ENCODE measurements at places on chromosomes 3 and 15.

- DNase-seq, result no peak
These were observed 85.4 kb downstream of the TNIK start for GRCh38 chr3:171374661-171375285.

DNA sequence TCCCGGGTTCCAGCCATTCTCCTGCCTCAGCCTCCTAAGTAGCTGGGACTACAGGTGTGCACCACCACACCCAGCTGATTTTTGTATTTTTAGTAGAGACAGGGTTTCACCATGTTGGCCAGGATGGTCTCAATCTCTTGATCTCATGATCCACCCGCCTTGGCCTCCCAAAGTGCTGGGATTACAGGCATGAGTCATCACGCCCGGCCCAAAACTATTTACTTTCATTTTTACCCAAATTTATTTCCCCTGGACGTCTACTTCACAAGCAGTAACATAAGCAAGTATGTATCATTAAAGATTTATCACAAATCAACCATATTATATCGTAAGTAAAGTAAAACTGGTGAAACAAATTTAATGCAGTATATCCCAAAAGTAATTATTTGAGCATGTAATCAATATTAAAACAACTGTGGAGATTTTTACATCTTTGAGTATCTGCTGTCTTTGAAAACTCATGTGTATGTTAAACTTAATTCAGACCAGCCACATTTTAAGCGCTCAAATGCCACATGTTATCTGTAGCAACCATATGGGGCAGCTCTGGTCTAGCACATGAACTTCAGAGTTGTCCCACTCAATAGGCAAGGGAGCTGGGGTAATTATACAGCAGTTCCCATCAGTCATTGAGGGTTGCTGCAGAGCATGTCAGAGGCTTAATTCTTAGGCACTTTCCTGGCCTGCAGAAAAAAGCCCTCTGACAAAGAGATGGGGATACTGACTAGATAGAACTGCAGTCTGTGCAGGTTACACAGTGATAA is 185.7 kb upstream of the CTDSPL start:
- DNase-seq, result no peak

DNA sequence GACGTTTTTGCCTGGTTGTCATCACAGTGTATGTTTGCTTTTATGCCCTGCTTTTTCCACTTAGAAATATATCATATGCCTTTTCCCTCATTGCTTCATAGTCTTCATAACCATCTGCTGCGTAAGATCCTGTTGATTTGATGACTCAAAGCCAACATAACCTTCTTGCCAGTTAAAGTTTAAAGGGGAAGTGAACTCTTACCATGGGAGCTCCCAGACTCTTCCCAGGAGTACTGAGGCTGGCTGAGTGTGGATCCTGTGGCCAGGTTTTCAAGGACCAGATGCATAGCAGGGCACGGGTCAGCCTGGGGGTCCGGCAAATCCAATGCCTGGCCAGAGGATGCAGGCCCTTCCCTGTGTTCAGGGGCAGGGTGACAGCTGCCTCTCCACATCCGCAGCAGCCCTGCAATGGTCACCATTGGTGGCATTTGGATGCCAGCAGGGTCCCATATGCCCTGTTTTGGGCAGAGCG is 42.0 kb upstream of the SACM1L start:
- DNase-seq, result no peak

GRCh38 chr3:112817271-112817670 is 29.4 kb downstream of the CD200R1L start:
- DNase-seq, result no peak

- DNase-seq, result no peak
These were observed 47.0 kb upstream of the HERC1 start for GRCh38 chr15:63880744-63881143.

DNA sequence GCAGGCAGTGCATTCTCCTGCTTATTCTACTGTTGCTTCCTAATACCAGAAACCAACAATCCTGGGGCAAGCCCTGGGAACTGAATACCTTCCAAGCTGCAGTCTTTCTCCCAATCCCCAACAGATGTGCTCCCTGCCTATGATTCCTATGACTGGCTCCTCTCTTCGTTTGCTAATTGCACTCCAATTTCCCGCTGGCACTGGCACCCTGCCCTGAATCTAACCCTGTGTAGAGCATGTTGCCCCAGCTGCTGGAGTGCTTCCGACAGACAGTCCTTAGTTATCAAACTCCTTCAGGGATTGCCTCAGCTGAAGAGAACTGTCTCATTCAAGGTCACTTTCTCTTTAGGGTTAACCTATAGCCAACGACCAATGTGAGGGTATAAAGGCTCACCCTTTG is 214.1 kb downstream of the NECTIN3 start:
- no peak for DNase-seq

DNA sequence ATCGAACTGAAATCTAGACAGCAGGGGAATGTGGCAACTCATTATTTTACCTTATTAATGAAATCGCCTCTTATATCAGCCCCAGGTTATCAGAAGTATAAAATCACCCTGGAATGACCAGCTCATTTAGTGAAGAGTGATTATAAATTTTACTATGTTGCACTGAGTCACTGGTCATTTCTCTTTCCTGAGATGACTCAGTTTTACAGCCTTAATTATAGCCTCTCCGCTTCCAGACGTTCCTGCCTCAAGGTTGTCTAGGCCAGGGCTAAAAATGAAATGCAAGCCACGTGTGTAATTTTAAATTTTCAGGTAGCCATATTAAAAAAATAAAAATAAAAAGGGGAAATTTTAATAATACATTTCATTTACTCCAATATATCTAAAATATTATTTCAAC is 33.3 kb downstream of the DET1 start:
- DNase-seq, result no peak

DNA sequence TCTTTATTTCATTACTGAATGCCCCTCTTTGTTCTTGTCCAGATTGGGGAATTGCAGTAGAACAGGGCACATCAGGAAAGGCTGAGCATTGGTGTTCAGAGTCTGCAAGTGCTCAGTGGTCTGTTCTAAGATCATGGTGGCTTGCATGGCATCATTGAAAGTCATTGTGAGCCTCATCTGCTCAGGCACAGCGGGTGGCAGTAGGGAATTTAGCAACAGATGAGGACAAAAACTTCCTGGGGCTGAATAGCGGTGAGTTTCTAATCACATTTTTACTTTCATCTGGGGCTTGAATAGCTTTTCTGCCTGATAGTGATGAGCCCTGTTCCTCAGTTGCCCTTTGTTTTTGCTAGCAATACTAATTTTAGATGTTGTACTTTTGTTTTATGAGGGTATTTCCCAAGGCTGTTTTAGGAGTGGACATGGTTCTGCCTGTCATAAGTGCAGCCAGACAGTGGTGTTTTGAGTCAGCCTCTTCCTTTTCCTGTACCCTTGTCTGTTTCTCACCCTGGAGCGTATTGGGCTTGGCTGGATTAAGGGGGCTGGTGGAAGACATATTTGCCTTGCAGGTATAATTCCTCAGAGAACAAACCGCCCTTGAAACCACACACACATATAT is 127.2 kb upstream of the IL12A start:
- DNase-seq, result no peak

DNA sequence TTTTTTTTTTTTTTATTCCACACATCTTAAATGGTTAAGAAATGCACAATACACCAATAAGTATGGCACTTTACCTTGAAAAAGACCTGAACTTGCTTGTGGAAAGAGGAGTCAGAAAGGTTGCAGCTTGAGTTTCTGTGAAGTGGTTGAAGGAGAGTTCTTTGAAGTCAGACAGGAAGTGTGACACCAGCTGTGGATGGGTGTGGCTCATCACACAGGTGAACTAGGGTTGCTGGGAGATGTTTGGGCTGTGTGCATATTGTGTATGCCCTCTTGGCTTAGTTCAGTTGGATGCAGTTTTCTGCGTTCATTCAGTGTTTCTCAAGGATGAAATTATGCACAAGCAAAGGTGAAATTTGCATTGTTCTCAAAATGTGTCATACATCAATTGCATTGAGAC is 6.3 kb downstream of the AEN start:
- DNase-seq, result peak; percentile 66

Measured in activated CD4-positive, alpha-beta T cell treated with anti-CD3 and anti-CD28 coated beads for 1 hour (primary cell).